Astrocyte of the spinal cord (primary cell): ENCODE measurements at places on chromosomes 3 and 15.
A peak's percentile ranks its signal among the peaks of the same experiment; 100 is the strongest.

DNA sequence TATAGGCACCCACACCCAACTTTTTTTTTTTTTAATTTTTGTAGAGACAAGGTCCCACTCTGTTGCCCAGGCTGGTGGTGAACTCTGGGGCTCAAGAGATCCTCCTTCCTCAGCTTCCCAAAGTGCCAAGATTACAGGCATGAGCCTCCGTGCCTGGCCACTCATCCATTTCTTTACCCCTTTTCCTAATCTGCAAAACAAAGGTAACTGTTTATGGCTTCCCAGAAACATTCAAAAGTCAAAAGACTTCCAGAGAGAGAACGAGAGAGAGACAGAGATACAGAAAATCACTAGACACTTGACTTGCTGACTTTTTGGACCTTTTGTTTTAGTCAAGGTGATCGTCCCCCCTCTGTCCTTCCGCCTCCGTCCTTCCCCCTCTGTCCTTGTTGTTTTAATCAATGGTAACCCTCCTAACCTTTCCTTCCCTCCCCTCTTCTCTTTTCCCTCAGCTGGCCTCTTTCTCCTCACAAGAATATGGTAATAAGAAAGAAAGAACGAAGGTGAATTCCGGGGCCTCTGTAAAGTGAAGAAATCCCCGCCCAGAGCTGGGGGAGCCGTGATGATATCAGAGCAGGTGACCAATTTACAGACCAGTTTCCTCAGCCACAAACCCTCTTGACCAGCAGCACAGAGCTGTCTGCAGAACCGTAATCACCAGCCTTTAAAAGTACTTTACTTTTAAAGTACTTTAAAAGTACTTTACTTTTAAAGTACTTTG lies 21.9 kb downstream of the KLHL6 start:
- DNase-seq: no peak

- DNase-seq: no peak
Observed at GRCh38 chr3:22836131-22836530, 367.0 kb upstream of the UBE2E2 start.

GRCh38 chr3:331881-332280 lies 135.3 kb downstream of the CHL1 start:
- DNase-seq: no peak

GRCh38 chr3:158712443-158712842 lies 19.8 kb downstream of the RARRES1 start:
- DNase-seq: no peak

DNA sequence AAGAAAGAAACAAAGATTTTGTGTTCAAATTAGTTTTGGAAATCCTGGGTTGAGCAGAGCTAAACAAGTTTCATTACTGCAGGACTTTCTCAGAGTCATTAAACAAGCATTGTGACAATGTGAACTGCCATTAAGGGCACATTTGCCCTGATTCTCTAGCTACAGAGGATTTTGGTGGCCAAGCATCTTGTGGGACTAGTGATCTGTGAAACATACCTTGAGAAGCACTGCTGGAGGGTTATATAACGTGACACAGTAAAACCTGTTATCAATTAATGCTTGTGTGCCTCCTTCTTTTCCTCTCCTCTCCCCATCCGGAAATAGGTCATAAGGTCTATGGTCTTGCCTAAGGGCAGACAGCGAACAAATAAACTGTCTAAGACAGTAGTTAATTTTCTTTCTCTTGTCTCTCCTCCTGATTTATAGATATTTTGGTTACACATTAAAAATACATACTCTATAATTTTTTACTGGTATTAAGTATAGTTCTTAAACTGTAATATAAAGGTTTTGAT lies 167.3 kb upstream of the NANOGP8 start:
- DNase-seq: no peak

DNA sequence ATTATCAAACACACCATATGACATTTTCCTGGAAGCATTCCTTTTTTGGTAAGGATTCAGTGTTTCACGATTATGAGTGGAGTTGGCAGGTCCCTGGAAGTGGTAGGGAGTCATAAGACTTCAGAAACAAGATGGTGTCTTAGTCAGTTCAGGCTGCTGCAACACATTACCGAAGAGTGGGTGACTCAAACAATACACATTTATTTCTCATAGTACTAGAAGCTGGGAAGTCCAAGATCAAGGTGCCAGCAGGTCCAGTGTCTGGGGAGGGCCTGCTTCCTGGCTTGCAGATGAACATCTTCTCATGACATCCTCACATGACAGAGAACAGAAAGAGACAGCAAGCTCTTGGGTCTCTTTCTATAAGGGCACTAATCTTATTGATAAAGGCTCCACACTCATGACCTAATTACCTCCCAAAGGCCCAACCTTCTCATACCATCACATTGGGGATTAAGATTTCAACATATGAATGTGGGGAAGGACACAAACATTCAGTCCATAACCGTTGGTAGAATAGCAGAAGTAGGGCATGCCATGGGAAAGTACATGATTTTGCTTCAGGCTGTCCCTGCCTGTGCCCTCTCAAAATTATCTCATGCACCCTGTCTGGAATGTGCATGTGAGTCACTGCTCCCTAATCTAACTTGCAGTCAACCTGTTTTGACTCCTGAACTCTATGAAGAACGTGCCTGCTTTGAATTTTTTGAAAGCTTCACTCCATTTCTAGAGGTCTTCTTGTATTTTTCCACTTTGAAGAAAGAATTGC lies 72.5 kb downstream of the GTPBP8 start:
- DNase-seq: no peak

- no peak for DNase-seq
Observed at GRCh38 chr3:181609030-181609767, 102.5 kb upstream of the SOX2 start.

DNA sequence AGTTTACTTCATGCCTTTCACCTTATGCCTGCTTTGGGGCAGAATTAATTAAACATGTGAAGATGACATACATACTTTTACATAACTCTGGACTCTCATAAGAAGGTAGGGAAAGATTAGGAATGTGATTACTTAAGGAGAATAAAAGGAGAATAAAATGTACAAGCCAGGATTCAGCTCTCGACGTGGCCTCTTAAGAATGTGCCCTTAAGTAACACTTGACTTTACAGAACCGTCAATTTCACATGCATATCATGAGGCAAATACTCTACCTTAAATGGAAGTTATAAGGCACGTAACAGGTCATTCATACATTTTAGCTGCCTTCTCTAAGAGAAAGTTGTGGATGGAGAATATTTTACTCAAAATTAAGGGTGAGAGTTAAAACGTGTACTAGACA lies 263.7 kb upstream of the LMCD1 start:
- DNase-seq: no peak

DNA sequence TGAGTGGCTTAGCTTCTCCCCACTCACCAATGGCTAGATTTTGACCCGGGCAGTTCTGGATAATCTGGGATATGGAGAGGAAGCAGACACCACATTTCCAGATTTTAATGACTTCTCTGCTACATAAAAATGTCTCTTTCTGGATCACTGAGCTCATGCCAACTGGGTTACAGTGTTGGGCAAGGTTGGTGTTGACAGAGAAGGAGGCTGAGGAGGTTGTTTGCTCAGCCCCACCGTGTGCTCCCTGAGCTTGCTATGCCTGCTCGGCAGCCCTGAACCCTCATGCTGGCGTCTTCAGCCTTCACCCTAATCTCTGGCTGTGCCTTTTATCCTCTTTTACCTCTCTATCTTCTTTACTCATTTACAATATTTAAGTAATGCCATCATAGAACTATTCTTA lies 53.0 kb upstream of the KPNA4 start:
- no peak for DNase-seq

DNA sequence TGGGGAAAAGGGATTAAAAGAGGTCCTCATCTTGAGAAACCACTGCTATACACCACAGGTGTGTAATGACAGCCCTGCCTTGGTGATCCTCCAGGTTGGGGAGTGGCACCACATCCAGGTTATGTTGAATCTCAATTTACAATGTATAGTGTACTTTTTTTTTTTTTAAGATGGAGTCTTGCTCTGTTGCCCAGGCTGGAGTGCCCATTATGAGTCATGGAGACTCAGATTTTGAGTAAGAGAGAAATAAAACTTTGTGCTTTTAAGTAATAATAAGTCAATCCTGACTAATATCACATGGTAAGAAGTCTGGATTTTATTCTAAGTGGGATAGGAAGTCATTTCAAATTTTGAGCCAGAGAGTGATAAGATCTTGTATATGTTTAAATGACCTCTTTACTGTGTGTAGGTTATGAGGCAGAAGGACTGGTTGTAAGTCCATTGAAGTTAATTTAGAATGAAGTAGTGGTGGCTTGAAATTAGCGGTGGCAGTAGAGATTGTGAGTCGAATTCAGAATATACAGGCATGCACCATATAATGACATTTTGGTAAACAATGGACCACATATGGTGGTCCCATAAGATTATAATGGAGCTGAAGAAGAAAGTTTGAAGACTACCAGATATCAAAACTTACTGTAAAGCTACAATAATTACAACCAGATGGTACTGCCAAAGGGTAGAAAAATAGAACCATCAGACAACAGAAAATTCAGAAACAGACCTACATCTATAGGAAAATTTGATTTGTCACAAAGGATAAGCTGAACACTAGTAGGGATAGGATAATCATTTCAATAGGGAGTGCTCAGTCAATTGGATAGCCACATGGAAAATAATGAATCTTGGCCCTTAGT lies 20.7 kb downstream of the POPDC2 start:
- DNase-seq: no peak

DNA sequence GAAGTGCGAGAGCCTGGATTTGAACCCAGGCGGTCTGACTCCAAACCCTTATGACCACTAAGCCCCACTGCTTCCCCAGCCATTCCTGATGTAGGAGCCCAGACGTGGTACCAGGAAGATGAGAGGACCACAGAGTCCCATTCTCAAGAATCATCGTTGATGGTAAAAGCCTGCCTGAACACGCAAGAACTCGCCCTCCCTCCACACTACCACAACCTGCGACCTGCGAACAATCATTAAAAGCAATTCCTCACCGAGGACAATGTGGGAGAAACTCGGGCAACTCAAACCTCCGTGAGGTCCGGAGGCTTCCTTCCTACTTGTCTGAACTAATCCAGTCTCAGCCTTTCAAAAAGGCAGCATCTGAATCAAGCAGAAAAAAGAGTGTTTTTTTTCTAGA lies 10.3 kb downstream of the MAGI1 start:
- DNase-seq: no peak

DNA sequence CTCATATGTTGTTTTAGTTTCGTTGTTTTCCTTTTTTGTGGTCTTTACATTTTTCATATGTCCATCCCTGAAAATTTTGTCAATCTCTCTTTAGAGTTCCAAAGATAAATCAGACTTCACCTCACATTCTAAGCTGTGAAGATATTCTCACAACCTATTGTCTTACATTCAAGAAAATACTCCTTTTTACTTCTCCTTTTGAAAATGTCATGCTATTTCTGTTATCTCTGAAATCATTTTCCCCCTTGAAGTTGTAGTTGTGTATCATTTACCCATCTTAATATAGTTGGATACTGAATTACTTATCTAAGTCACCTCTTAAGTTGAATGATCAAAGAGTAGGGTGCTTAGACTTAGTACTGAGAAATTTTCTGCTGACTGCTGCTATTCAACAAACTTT lies 74.3 kb downstream of the DCUN1D1 start:
- DNase-seq: no peak

DNA sequence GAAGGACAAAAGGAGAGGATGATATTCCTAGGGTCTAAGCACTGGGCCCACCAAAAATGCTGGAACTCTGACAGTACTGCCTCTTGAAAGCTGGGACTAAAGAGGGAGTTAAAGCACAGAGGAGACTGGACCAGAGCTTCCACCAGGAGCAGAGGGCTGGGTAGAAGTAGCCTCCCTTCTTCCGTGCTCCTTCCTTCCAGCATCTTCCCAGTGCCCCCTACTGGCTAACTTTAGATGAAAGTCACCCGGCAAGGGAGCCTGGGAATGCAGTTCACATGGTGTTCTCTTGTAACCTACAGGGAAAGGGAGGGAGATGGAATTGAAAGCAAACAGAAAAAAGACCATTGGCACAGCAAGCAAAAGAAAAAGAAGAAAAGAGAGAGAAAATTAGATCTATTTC lies 106.1 kb upstream of the COL8A1 start:
- DNase-seq: peak; percentile 80

GRCh38 chr15:78147566-78147965 lies 1.6 kb upstream of the IDH3A start:
- no peak for DNase-seq

- no peak for DNase-seq
Observed at GRCh38 chr3:128283421-128283820, 130.1 kb downstream of the EEFSEC start.

GRCh38 chr3:32419742-32420125 lies 28.1 kb downstream of the CMTM7 start:
- no peak for DNase-seq

GRCh38 chr3:126431103-126431534 lies 36.4 kb downstream of the CFAP100 start:
- DNase-seq: no peak

GRCh38 chr3:26715431-26715830 lies 92.9 kb downstream of the LRRC3B start:
- DNase-seq: no peak

- peak; percentile 68 for DNase-seq
Observed at GRCh38 chr3:12994607-12995388, 78.4 kb downstream of the IQSEC1 start.

GRCh38 chr15:54500330-54500729 lies 522.1 kb downstream of the UNC13C start:
- DNase-seq: no peak

GRCh38 chr3:65689436-65689835 lies 349.3 kb downstream of the MAGI1 start:
- no peak for DNase-seq

GRCh38 chr15:69505956-69506556 lies 53.4 kb downstream of the RPLP1 start:
- no peak for DNase-seq

- no peak for DNase-seq
Observed at GRCh38 chr3:110099711-110100110, 762.4 kb upstream of the DPPA4 start.

GRCh38 chr3:71303627-71304200 lies 279.8 kb downstream of the FOXP1 start:
- no peak for DNase-seq

DNA sequence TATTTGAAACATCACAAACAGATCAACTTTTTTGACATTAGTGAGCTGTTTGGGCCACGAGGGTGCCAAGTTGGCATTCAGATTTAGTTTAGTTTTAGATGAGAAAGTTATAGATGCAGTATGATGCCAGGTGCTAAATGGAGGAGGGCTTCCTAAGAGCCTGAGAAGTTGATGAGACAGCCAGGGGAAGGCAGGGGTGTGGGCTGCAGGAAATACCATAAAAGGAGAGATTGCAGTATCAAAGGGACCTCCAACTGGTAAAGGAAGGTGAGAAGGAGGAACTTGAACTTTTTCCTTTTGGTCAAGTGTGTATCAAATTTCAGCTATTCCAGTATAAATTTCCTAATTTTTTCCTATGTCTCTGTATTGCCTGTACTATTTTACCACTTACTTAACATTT lies 2.0 kb upstream of the TNIK start:
- DNase-seq: no peak

DNA sequence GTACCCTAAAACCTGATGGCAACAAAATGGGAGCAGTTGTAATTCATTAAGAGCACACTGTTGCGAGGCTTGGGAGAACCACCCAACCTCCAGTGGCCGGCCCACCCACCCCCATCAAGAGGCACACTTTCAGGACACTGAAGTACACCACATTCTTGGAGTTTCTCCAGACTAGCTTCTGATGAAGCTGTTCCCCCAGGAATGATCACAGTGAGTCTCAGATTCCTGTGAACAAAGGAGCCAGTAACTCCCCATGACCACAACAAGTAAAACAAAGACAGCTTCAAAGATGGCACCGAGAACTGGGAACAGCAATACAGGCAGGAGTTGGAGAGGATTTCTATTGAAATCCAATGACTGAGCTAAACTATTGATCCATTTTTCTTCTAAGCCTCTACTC lies 126.0 kb downstream of the ST8SIA2 start:
- peak; percentile 67 for DNase-seq
